ENCODE measurements at places on chromosomes 7 and 10.

- no peak for DNase-seq
These were observed 106.4 kb upstream of the ARID5B start for GRCh38 chr10:61795147-61795546.

DNA sequence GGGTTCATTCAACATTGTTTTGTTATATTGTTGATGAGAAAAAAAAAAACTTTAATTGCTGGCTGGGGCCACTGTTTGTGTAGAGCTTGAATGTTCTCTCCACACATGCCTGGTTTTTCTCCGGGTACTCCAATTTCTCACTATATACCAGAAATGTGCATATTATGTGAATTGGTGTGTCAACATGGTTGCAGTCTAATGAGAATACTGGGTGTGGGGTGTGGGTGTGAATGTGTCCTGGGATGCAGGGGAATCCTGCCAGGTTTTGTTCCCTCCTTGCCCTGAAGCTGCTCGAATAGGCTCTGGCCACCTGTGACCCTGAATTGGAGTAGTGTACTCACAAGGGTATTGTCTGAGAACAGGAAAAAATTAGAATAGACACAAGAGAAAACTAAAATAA lies 81.4 kb downstream of the VIM start:
- DNase-seq: no peak

- DNase-seq: no peak
These were observed 329.9 kb downstream of the PTPRN2 start for GRCh38 chr7:158257516-158258410.

GRCh38 chr10:129812398-129812797 lies 151.7 kb downstream of the EBF3 start:
- DNase-seq: no peak

- DNase-seq: no peak
These were observed 55.4 kb downstream of the MICALL2 start for GRCh38 chr7:1403638-1404459.

GRCh38 chr7:148397551-148397950 lies 193.0 kb upstream of the C7orf33 start:
- DNase-seq: no peak

- no peak for DNase-seq
These were observed 178.7 kb upstream of the PODXL start for GRCh38 chr7:131735101-131735500.

DNA sequence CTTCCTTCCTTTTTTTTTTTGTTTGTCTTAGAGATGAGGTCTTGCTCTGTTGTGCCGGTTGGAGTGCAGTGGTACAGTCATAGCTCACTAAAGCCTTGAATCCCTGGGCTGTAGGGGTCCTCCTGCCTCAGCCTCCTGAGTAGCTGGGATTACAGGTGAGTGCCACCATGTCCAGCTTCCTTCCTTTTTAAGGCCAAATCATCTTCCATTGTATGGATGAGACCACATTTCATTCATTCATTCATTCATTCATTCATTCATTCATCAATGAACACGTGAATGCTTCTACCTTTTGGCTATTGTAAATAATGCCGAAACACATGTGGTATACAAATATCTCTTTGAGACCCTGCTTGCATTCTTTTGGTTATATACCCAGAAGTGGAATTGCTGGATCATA lies 60.0 kb upstream of the BAIAP2L1 start:
- DNase-seq: no peak

DNA sequence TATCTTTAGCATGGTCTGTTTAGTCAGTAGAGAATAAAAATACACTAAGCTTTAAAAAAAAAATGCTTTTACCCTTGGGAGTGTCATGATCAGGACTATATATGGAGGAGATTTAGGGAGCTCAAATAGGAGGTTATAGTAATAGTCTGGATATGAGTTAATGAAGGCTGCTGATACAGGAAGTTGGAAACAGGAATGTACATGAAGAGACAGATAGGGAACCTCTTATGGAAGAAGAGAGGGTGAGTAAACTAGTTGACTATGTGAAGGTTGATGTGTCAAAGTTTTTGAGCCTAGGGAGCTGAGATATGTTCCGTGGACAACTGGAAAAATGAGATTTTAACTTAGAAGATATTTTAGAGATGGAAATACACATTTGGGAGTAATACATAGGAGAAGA lies 472.0 kb upstream of the FZD8 start:
- no peak for DNase-seq

GRCh38 chr10:18860186-18860585 lies 188.4 kb upstream of the MALRD1 start:
- no peak for DNase-seq

GRCh38 chr7:706721-707120 lies 19.8 kb upstream of the DNAAF5 start:
- DNase-seq: no peak

- DNase-seq: no peak
These were observed 51.6 kb downstream of the GPAM start for GRCh38 chr10:112131996-112132395.

DNA sequence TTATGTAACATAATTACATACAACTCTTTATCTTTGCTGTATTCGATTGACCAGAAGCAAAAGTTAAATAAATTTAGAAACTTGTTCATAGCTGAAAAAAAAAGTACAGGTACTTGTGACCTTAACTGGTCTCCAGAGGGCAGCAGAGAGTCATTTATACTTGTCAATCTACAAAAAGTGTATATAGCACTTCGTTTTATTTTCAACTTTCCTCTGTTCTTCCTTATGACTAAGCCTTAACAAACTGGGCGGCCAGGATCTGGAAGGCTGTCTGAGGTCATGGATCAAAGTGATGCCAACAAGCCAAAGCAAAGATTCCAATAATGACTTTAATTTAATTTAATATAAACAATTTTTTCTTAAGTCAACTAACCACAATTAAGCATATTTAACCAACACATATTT lies 29.8 kb downstream of the C10orf67 start:
- no peak for DNase-seq

- no peak for DNase-seq
These were observed 295.9 kb downstream of the TNS3 start for GRCh38 chr7:47285860-47286491.

GRCh38 chr10:127983344-127984100 lies 76.6 kb downstream of the PTPRE start:
- no peak for DNase-seq

- no peak for DNase-seq
These were observed 138.5 kb upstream of the MGMT start for GRCh38 chr10:129328546-129328945.

GRCh38 chr7:31102151-31102972 lies 50.3 kb downstream of the ADCYAP1R1 start:
- DNase-seq: no peak

- no peak for DNase-seq
These were observed 14.7 kb downstream of the FKBP6 start for GRCh38 chr7:73342645-73343044.

- no peak for DNase-seq
These were observed 17.3 kb downstream of the NRAP start for GRCh38 chr10:113646336-113647201.

DNA sequence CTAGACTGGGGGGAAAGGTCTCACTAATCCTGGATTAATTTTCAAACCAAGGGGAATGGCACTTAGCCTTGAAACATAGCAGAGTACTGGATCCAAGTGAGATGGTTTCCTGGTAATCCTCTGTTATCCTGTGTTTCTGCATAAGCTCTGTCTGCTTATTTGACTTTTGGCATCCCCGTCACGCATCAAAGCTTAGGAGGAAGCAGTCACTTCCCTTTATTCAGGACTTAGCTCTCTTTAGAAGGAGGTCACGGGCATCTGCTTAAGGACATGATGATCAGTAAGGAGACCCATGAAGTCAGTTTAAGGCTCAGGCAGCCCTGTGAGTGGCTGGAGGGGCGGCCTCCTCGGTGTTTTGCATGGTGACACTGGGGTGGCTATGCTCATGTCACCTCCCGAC lies 30.0 kb downstream of the TSPAN15 start:
- DNase-seq: no peak

DNA sequence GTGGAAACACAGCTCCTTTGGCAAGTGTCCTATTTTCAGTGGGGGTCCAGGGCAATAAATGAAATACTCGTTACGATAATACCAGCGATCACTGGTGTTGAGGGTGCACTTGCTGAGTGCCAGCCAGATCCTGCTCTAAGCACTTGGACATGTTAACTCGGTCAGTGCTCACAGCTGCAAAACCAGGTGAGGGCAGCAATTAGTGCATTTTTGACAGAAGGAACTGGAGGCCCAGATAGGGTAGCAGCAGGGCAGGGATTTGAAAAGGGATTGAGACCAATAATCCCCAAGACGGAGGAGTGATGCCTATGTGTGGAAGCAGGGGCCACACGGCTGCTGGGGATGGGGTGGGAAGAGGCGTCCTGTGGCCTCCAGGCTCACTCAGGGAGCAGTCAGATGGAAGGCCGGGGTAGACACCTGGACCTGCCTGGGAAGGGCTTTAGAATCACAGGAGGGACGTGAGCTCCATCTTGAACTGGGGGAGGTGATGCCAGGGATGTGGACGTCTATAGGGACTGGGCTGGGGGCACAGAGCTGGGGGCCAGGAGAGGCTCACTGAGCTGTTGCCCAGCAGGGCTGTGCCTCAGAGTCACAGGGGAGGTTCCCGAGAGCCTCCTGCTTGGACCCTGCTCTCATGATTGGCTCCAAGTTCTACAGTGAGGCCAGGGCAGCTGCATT lies 14.3 kb downstream of the PTPRE start:
- DNase-seq: no peak

GRCh38 chr10:102527546-102527945 lies 23.8 kb downstream of the SUFU start:
- no peak for DNase-seq

DNA sequence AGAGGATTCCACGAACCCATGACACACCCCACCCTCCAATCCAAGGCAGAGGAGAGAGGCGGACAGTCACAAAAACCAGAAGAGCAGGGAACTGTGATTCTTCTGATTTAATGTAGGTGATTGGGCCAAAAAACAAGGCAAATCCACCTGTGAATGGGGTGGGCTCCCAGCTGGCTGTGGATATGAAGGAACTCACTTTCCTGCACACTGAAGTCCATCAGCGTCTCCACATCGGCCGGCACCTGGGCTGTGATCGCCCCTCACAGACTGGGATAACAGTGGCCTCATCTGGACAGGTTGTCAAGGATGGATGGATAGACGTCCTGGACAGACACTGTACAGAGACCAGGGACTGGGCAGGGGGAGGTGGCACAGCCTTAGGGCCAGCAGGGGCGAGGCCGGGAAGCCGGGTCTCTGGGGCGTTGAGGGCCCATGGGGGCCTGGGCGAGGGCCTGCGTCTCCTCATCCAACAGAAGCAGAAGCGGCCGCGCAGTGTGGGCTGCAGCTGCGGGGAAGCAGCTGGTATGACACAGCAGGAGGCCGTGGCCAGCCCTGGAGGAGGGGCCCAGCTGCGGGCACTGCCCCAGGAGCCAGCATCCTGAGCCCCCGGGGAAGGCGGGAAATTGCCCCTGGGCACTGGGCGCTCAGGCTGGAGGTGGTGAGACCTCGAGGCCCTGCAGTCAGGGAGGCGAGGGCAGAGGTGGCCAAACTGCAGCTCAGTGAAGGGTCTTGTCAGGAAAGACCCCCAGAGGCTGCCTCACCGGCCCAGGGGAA lies 54.2 kb downstream of the DIP2C start:
- DNase-seq: no peak
